ENCODE measurements at places on chromosomes 5 and 9.

DNA sequence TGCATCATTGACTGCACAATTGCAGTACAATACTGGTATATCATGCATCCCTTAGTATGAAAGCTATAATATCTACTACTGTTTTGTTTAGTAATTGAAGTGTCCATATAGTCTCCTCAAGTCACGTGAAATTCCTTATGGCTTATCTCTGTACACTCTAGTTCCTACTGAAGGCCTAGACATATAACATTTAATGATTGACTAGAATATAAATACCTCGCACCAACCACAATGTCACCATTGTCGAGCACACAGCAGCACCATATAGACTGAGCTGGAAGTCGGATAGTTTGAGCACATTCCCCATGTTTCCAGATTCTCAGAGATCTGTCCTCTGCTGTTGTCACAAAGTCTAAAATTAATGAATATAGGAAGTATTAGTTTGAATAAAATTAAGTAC, 21.4 kb downstream of the PLAA start:
- no peak for DNase-seq

DNA sequence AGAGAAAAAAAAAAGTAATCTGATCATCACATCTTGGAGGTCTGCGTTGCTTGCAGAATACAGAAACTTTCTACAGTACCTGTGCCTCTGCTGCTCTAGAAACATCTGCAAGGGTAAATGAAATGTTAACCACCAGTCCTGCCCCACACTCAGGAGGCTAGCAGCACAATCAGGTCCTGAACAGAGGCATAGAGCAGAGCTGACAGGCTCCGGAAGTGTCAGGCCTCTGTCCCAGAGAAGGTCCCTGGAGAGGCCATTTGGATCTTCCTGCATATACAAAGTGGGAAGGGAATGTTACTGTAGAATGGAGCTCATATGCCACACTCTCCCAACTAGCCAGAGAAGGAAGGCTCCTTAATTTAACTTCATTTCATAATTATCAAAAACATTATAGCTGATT, 7.2 kb downstream of the NRG2 start:
- DNase-seq: no peak

- no peak for DNase-seq
Measured at GRCh38 chr5:76402251-76402885, 717 bp upstream of the IQGAP2 start.

DNA sequence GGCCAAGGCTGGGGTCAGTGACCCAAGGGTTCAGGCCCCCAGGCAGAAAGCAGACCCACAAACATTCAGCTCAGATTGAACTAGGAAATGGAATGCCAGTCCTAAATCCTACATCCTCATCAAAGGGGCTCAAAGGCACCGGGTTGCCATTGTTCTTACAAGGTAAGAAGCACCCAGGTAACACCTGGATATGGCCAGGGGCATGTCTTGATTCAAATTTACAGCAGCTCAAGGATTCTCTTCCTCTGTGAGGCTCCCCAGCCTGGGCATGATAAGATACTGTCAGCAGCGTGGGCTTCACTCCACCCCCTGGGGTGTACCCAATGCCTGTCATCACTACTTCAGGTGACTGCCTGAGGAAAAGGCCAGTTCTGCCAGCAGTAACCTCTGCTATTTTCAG, 92.1 kb upstream of the FSTL4 start:
- no peak for DNase-seq

DNA sequence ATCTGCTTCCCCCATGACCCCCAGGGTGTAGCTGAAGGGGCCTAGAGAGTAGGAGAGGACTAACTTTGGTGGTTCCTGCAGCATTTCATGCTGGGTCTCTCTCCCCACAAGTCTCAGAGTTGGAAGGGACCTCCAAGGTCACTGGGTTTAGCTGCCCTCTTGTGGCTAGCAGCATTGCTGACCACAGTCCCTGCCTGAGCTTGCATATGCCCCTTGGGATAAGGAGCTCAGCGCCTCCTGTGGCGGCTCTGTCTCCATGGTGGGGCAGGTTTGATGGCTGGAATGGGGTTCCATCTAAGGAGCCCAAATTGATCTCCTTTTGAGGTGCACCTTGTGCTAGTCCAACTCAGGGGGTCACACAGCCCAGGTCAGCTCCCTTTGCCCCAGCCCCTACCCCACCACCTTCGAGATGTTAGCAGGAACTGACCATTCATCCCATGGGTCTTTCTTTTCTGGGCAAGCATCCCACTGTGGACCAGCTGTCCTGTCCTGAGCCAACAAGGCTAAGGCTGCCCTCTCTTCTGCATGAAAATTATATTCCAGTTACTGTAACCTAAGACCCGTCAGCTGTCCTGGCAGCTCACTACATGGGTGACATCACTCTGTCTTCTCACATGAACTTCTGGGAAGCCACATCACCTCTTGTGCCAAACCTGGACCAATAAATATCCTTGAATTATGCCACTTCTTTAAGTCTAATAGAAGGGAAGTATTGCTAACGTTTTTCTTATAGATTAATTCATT, 196.2 kb downstream of the HSPA4 start:
- DNase-seq: no peak

Data from brain pericyte (primary cell).